ENCODE measurements at places on chromosomes 3 and 15.

DNA sequence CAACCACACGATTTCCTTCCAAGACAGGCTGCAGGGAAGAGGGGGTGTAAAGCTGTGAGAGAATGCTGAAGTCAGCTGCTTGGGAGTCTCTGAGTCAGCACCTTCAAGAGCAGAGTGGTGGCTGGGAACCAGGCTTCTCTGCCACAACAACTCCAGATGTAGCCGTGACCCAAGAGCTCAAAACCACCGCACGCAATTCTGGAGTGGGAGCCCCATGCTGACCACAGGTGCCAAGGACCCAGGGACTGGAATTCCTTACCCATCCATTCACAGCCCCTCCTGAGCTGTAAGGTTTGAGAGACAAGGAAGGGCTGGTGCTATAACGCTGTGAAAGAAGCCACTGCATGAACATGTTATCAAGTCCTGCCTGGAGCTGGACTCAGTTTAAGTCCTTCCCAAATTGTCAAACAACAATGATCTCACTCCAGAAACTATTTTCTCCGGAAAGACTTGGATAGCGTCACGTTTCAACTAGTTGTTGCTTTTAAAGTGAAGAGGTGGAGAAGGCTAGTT lies 61.4 kb downstream of the UMPS start:
- DNase-seq = no peak

DNA sequence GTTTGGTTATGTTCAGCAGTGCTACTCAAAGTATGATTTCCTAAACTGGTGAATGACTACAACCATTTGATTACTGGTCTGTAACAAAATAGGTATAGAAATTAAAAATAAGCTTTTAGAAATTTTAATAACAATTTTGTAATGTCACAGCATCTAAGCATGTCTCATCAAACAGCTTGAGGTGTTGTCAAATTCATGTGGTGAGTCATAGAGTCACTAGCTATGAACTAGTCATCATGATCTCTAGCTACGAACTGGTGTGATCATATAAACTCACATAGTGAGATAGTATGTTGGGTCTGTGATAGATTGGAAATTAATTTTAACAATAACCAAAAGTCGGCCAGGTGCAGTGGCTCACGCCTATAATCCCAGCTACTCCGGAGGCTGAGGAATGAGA lies 213.9 kb upstream of the RBMS3 start:
- no peak for DNase-seq

DNA sequence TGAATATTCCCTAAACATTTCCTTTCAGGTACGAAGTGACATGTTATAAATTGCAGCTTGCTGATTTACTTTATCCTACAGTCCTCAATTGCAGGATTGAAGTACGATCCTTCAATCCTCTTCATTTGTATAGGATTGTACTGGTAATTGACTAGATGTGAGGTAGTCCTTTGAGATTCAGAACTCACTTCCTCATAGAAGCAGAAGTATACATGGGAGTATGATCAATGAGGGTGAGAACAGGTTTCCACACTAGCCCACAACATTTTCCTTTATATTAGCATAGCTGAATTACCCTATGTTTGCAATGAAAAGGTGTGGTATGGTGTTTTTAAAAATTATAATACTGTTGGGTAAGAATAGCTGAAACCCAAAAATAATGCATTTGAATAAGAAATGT lies 160.0 kb upstream of the UMPS start:
- no peak for DNase-seq

- DNase-seq = no peak
Observed at GRCh38 chr3:56899078-56899477, 97.3 kb upstream of the ARHGEF3 start.

- DNase-seq = no peak
Observed at GRCh38 chr15:49692514-49693090, 71.8 kb downstream of the DTWD1 start.

DNA sequence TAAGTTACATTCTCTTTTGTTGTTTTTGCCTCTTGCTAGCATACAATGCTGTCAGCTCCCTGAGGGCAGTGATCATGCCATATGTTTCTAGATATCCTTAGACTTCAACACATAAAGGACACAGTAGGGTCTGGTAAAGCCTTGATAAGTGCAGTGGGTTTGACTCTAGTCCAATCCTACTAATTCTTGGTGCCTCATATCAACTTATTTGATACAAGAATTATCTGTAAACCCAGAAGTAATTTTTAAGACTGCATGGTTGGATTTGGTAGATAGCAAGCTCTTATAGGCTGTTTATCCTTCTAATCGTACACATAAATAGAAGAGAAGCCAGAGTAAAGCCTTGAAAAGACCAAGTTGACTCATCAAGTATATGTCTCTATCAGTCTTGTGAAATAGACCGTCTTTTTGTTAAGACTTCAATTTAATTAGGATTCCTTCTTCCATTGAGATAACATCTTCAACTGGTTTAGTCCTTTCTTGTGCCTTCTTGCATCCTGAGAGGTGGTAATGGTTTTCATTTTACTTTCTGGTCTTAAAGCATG lies 265.6 kb upstream of the CDIN1 start:
- DNase-seq = no peak

DNA sequence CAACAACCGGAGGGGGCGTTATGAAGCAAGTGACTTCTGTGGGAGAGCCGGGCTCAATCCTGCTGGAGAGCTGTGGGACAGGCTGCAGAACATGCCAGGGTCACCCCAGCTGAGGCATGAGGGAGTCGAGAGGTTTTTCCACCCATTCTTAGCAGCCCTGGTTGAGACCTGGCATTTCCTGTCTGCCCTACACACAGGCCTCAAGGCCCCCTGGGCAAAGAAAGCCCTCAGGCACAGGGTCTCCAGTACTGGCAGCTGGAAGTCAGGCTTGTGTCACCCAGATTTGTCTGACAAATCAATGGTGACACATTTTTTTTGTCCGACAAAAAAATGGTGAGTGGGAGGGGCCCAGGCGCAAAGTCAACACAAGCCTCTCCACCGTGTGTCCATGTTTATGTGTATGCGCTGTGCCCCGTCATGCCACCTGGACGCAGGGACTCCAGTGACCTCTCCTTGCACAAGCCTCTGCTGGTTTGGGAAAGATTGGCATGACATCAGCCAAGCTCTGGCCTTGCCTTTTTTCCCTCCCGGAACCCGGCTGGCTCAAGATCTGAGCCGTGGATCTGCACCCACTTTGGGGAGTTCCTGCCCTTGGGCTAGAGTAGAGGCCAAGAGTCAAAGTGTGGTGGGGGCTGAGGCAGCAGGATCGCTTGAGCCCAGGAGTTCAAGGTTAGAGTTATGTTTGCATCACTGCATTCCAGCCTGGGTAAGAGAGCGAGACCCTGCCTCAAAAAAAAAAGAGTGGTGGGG lies 20.8 kb upstream of the ALAS1 start:
- DNase-seq = no peak

DNA sequence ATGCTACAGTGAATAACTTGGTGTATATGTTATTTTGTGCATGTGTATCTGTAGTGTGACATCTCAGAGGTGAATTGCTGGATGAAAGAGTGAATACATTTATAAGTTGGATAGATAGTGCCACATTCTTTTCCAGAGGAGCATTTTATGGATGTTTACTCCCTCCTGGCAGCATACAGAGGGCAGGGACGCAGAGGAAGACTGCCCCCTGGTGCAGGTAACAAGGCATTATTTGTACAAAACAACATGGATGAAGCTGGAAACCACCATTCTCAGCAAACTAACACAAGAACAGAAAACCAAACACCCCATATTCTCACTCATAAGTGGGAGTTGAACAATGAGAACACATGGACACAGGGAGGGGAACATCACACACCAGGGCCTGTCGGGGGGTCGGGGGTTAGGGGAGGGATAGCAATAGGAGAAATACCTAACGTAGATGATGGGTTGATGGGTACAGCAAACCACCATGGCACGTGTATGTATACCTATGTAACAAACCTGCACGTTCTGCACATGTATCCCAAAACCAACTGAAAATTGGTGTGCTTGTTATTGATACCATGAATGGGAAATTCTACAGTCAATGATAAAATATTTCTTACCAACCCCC lies 57.9 kb upstream of the CTXND1 start:
- no peak for DNase-seq

- no peak for DNase-seq
Observed at GRCh38 chr15:82916161-82916952, 36.2 kb downstream of the HOMER2 start.

- DNase-seq = no peak
Observed at GRCh38 chr3:175777965-175778364, 918.8 kb downstream of the NAALADL2 start.

DNA sequence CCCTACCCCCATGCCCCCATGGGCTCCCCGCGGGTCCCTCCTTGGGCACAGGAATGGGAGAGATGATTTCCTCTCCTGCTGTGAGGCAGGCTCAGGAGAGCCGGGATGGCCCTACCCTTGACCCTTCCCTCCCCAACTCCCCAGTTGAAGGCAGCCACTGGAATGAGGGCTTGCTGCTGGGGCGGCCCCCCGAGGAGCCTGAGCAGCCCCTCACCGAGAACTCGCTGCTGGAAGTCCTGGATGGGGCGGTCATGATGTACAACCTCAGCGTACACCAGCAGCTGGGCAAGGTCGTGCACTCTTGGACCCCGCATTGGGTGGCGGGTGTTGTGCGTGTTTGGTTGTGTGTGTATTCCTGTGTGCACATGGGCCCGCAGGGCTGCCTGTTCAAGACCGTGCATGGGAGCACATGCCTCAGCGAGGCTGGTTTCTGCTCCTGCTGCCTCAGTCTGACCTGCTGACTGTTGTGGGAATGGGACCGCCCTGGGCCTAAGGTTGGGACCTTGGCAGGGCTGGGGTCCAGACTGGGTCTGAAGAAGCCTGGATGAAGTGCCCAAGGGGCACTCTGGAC lies 14.0 kb downstream of the AMIGO3 start:
- no peak for DNase-seq

DNA sequence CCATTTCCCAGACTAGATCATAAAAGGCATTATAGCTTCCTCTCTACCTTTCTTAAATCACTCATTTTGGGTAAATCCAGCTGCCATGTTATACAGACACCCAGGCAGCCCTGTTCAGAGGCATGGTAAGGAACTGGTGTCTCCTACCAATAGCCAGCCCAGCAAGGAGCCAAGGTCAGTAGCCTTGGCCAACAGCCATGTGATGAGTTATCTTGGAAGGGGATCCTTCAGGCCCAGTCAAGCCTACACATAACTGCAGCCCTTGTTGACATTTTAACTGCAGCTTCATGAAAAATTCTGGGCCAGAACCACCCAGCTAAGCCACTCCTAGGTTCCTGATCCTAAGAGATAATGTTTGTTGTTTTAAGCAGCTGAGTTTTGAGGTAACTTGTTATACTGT lies 29.0 kb upstream of the ZMAT3 start:
- DNase-seq = no peak

DNA sequence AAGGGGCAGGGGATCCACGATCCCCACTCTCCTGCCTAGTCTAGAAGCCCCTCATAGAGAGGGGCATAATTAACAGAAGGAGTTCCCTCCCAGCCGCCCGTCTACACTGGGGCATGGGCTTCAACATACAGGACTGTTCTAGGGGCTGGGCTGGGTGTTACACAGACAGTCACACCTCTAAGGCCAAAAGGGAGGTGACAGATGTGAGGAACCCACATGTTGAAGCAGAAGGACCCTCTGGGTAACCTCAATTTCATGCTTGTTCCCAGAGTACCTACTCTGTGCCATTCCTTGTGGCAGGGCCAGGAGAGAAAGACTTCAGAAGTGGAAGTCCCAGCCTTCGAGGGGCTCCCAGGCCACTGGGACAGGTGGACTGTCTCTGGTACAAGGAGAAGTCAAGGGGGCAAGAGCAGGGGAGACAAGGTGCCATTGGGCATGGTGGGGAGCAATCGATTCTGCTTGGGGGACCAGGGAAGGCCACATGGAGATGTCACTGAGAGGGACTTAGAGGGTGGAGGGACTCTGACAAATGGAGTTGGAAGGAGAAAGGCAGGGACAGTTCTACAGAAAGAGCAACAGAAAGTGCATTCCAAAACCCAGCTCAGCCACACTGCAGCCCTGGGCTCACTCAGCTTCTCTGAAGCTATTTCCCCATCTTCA lies 71.3 kb downstream of the CPN2 start:
- no peak for DNase-seq

GRCh38 chr3:42572278-42572677 lies 9.5 kb downstream of the SEC22C start:
- no peak for DNase-seq

- DNase-seq = no peak
Observed at GRCh38 chr3:185935465-185936272, 2.1 kb downstream of the TRA2B start.

- DNase-seq = no peak
Observed at GRCh38 chr3:58351920-58352319, 19.2 kb downstream of the PXK start.

DNA sequence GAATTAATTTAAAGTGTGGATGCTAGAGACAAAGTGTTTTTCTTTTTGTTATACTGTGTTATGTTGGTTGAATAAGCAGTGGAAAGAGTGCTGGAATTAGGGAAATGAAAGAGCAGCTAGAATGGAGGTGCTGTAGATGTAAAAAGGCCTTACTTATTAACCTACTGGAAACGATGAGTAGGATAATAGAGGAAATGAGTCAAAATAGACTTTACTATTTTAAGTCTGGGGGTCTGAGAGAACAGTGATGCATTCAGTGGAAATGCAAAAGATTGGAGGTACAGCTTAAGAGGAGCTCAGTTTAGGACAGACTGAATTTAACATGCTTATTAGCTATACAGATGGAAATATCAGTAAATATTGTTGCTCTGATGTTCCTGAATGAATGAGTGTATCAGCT lies 674.0 kb downstream of the OTOL1 start:
- DNase-seq = no peak

DNA sequence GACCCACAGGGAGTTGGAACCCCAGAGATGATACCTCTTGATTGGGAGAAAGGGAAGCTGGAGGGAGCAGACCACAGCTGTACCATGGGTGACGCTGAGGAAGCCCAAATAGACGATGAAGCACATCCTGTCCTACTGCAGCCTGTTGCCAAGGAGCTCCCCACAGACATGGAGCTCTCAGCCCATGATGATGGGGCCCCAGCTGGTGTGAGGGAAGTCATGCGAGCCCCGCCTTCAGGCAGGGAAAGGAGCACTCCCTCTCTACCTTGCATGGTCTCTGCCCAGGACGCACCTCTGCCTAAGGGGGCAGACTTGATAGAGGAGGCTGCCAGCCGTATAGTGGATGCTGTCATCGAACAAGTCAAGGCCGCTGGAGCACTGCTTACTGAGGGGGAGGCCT lies 201.1 kb downstream of the AKAP13 start:
- peak; percentile 70 for DNase-seq

DNA sequence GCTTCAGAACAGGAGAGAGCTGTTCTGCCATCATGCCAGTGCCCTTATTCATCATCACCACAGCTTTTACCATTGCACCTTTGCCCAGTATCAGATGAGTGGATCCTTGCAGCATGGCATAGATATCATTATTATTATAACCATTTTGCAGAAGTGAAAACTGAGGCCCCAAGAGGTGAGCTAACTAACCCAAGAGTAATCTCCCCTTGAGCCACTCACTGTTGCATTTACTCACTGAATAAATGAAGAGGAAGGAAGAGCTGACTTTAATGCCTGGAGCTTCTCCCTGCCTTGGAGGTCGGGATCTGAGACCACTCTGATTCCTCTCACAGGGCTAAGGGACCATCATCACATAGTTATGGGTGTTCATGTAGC lies 32.0 kb downstream of the HRH1 start:
- DNase-seq = no peak

- DNase-seq = peak; percentile 61
Observed at GRCh38 chr3:71372911-71373637, 210.5 kb downstream of the FOXP1 start.

GRCh38 chr15:83064859-83065258 lies 2.2 kb downstream of the BTBD1 start:
- no peak for DNase-seq

GRCh38 chr15:87577336-87577735 lies 679.2 kb downstream of the NTRK3 start:
- no peak for DNase-seq
